Muscle of back (tissue), 13 donors: ENCODE measurements at places on chromosomes 4 and X.

DNA sequence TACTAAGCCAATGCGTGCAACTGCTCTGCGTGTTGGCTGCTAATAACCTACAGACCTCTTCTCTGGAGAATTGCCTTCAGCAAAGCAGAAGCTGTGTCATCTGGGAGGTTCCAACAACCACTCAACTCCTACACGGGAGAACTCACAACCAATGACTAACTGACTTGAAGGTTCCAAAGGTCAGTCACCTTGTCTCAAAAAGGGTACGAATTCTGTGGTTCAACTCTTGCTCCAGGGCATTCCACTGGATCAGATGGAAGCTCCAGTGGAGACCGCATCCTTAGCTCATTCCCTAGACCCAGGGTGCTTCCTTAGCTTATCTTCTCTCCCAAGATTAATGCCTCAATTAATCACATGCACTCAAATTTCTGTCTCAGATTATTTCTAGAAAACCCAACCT is 222.7 kb downstream of the CHIC2 start:
- no peak for DNase-seq

- DNase-seq: no peak
Observed at GRCh38 chr4:145773581-145774234, 93.8 kb downstream of the C4orf51 start.

DNA sequence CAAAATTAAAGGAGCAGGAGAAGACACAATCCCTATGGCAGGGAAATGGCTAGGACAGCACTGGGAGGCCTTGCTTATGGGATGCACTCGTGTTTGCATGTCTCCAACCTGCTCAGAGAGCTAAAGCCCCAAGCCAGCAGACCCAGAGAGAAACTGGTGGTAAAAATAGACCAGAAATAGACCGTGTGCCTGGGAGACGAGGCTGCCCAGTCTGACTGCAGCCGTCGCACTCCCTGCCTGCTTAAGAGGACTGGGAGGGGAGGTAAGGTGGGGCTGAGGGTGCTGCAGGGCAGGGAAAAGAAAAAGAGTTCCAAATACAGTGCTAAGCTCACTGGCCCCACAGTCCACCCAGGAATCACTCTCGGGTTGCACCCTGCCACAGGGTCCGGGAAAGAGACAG is 633.5 kb downstream of the BCOR start:
- no peak for DNase-seq

GRCh38 chr4:152258391-152258790 is 277.5 kb downstream of the FBXW7 start:
- no peak for DNase-seq

- DNase-seq: no peak
Observed at GRCh38 chr4:25788703-25789238, 74.0 kb downstream of the SEL1L3 start.

GRCh38 chr4:55820279-55820678 is 689 bp downstream of the EXOC1L start:
- DNase-seq: no peak

DNA sequence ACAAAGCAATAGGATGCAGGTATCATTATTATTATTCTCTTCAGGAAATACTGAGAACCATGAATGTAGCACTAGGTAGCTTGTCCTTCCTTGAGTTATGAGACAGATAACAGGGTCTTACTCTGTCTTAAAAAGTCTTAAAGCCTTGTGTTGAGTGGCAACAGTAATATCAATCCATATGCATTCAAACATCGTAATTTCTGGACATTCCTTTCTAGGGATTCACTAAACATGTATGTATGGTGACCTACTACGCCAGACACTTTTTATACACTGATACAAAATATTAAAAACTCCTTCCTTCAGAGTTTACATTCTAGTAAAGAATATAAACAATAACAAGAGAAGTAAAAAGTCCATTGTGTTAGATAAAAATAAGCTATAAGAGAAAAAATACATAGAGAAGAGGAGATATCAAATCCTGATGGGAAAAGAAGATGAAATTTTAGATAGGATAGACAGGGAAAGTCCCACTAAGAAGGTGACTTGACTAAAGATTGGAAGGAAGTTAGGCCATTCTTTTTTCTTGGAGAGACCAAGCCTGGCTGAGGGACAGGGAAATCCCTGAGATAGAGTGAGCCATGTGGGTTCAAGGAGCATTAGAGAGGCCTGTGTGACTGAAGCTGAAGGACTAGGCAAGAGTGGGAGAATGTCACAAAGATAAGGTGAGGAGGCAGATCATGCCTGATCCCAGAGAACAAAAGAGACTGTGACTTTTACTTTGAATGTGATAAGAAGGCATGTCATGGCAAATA is 5.0 kb upstream of the DDX60L start:
- DNase-seq: no peak

DNA sequence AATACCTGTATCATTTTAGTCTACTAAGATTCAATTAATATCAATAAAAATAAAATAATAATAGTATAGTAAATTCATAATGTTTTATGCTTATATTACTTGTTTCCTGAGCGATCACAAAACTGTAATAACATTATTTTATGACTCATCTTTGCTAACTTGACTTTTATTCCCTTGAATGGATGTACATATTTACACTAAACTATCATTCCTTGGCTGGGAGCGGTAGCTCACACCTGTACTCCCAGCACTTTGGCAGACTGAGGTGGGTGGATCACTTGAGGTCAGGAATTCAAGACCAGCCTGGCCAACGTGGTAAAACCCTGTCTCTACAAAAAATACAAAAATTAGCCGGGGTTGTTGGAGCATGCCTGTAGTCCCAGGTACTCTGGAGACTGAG is 104.0 kb upstream of the SLC34A2 start:
- DNase-seq: no peak

- DNase-seq: no peak
Observed at GRCh38 chr4:72909461-72909860, 160.1 kb downstream of the COX18 start.

DNA sequence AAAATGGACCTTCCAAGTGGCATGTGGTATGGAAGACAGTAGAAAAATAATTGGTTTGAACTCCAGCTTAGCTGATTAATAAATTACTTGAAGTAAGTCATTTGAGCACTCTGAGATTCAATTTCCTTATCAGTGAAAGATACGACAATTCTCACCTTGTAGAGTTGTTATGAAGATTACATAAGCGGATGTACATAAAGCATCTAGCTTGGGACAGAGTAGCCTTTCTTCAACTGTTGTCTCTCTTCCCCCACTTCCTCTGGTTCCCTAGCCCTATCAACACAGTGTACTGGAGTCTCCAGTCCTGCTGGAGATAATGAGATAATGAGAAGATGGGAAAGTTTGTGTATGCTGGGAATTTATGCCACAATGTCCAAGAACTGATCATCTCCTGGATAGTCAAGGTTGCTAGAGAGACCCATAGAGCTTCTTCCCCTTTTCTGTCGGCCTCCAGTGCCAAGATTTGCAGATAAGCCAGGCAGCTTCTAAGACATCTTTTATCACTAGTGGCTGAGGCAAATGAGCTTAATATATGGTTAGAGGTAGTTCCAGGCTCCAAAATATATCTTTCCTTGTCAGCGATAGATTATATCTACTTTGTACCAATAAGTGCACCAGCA is 33.9 kb downstream of the VSIG4 start:
- DNase-seq: no peak

- DNase-seq: no peak
Observed at GRCh38 chrX:78314561-78314960, 12.8 kb downstream of the CYSLTR1 start.

DNA sequence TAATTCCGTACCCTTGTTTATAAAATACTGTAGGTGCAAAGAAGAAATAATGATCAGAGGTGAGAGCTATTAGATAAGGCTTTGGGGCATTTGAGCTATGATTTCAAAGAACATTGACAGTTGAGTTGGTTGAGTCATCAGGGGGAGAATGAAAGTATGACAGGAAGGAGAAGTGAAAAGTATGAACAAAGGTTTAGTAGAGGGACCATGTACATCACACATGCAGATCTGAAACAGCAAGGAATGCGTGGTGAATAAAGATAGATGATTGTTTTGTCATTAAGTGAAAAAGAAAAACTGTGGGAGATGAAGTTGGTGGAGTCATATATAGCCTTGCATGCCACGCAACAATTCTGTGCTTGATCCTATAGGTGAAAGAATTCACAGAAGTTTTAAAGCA is 163.1 kb downstream of the ARAP2 start:
- no peak for DNase-seq

DNA sequence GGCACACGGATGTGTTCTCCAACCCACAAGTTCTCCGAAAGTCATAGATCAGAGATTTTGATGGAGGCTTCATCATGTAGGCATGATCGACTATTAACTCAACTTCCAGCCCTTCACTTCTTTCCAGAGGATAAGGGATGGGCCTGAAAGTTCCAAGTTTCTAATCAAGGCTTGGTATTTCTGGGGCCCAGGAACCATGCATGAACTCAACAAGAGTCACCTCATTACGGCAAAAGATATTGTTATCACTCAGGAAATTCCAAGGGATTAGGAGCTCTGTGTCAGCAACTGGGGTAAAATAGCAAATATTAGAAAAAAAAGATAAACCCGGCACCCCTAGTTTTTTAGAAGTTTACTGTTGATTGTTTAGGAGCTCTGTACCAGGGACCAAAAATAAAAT is 240.1 kb upstream of the PPP1R2C start:
- DNase-seq: no peak

- DNase-seq: no peak
Observed at GRCh38 chr4:186545436-186545835, 9.9 kb downstream of the MTNR1A start.

DNA sequence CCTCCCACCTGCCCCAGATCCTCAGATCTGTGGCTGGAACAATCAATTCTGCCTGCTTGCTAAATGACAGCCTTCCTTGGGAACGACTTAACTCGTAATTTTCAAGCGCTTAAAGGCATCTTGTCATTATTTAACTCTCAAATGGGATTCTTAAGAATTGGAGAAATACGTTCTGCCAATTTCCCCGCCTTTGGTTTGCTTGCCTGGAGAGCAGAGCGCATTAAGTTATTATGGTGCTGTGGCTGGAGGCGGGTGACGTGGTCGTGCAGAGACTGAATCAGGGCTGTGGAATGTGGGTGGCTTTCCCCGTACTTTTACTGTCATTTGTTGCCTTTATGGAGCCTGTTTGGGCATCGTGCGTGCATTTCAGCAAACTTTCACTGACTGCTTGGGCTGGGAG is 78.9 kb upstream of the PSAPL1 start:
- peak; percentile 33 for DNase-seq

DNA sequence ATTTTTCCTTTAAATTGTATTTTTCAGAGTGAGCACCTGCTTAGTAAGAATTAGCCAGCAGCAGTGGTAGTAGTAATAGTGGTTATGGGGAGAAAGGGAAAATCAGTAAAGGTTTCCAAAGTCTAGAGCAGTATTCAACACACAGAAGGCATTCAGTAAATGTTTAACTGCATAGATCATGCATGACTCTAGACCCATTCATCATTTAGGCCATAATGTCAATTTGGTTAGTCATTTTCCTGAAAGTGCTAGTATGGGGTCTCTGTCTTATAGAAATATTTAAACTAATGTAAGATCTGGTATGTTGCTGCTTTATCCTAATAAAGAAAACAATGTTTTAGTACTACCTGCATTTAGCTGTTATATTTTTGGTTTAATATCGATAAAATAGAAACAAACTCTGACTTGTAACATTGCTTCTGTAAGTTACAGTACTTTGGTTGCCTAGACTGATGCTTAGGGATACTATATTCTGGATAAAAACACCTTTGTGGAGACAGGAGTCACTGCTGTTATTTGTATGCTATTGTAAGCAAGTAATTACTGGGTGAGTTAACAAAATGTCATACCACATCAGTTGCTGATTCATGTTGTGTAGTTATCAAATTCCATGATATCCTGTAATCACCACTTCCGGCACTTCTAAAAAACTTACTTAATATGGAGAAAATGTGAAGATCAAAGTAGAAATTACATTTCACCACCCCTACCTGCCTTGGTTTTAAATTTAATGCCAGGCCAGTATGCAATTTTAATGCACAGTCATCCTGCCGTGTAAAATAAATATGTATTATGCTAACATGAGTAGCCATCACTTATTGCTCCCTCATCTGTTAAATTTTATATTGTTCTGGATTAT is 115.8 kb upstream of the BMPR1B start:
- DNase-seq: no peak

DNA sequence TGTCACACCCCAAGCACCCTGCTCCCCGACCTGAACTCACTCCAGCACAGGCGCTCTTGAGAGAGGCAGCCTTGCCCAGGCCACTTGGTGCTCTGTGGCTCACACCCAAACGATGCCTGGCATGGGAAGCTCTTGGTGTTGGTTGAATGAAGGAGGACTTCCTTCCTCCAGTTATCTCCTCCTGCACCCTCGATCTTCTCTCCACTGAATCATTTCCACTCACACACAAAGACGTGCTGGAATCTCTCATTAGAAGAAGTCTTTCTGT is 90.5 kb upstream of the TRIM2 start:
- no peak for DNase-seq

DNA sequence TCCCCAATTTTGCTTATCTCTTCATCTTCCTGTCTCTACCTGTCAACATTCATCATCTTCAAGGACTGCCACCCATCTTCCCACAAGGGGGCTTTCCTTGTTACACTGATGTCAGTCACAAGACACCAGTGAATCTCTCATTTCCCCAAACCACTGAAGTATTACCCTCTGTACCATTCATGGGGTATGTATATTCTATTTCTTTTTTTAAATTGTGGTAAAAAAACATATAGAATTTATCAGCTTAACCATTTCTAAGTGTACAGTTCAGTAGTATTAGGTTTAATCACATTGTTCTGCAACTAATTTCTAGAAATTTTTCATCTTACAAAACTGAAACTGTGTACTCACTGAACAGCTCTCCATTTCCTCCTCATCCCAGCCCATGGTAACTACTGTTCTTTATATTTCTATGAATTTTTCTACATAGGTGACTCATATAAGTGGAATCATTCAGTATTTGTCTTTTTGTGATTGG is 98.6 kb downstream of the LARP7 start:
- DNase-seq: no peak

GRCh38 chrX:71859637-71860036 is 51.0 kb upstream of the NHSL2 start:
- DNase-seq: peak; percentile 43

- DNase-seq: no peak
Observed at GRCh38 chr4:56195025-56195424, 192.3 kb downstream of the AASDH start.

DNA sequence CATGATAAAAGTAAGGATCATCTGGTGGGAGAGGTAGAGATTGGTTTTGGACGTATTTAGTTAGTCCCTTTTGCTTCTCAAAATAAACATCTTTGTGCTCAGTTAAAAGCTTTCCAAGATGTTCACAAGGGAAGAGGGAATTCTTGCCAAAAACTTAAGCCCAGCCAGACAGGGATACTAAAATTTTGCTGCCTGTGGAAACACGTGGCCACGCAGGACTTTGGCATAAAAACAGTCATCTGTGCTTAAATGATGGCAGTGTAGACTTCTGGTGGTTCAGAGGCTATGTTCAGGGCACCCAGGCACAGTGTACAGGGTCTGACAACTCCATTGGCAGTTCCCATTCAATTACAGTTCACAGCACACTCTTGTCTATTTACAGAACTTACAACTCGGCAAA is 93.2 kb upstream of the JADE1 start:
- peak; percentile 61 for DNase-seq

- DNase-seq: no peak
Observed at GRCh38 chr4:80007745-80008149, 65.3 kb downstream of the ANTXR2 start.
